HFF-Myc (cell line): ENCODE measurements at places on chromosomes 5 and 9.
A peak's percentile ranks its signal among the peaks of the same experiment; 100 is the strongest.

DNA sequence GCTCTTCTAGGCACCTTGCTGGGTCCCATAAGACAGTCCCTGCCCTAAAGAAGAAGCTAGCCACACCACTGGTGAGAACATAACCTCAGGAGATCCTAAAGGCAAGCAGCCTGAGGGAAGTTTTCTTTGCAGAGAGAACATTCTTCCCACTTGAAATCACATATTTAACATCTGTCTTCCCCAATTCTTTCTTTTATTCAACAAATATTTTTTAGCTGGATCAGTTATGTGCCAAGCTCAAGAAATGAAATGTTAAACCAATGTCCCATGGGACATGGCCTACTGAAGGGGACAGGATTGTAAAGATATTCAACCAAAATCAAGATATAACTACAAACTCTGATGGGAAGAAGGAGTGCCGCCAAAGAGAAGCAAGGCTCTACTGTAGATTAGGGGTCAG lies 36.5 kb downstream of the FOXI1 start:
- DNase-seq = no peak

- DNase-seq = no peak
These were observed 233.8 kb downstream of the PIK3R1 start for GRCh38 chr5:68449380-68449779.

DNA sequence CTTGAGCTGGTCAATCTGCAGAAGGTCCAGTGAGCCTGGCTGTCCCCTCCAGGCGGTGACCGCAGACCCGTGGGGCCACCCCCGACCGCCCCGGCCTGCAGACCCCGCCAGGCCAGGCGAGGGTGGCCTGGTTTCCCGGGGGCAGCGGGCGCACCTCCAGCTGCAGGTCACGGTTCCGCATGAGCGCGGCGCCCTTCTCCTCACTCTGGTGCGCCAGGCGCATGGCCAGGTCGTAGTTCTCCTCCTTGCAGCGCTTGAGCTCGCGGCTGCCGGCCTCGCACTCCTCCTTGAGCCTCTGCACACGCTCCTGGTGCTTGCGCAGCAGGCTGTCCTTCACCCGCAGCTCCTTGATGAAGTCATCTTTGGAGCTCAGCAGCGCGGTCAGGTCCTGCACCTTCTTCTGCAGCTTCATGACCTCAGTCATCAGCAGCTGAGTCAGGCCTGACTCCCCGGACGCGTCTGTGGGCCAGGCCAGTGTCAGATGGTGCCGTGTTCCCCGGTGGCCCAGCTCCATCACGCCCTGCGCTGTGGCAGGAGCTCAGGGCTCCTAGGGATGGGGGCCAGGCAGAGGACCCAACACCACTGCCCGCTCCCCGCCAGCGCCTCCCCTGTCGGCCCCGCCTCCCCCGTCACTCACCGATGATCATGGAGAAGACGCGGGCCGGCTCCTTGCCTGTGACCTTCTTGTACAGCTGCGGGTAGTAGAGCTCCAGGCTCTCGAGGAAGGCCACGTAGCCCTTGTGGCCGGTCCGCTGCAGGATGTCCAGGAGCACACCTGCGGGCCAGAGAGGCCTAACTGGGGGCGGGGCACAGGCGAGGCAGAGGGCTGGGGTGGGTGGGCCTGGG lies 2.6 kb downstream of the CARD9 start:
- DNase-seq = no peak

DNA sequence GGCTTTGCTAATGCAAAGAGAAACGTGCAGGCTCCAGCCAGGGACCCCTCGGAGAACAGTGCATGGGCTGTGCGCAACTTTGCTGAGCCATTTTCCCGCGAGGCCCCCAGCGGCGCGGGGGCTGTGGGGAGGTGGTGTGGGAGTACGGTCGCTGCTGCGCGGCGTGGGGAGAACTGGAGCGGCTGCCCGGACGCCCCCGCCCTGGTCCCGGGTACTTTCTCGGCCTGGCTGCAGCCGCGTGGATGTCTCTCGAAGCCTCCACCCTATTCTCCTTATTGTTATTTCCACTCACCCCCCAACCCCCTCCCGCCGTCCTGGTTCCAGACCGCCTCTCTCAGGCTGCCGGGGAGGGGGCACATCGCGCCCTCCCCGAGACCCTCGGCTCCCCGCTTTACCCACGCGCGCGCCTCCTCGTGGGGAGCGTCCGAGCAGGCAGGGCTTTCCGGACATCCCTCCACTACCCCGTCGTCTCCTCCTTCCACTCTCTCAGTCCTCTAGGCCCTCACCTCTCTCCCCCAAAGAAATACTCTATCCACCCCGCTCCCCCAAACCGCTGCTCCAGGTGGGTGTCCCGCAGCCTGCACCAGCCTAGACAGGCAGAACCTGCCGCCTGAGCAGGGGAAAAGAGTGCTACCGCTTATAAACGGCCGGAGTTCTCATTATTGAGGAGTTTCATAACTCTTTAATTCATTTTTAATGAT lies 68.6 kb upstream of the TBCA start:
- DNase-seq = no peak

- DNase-seq = no peak
These were observed 389.7 kb downstream of the RASEF start for GRCh38 chr9:82673201-82673600.

- no peak for DNase-seq
These were observed 166.5 kb downstream of the RMI1 start for GRCh38 chr9:84146893-84147710.

GRCh38 chr5:151523335-151523734 lies 67.8 kb downstream of the FAT2 start:
- DNase-seq = peak; percentile 24
